8988T (cell line): ENCODE measurements at places on chromosomes 1 and 21.

DNA sequence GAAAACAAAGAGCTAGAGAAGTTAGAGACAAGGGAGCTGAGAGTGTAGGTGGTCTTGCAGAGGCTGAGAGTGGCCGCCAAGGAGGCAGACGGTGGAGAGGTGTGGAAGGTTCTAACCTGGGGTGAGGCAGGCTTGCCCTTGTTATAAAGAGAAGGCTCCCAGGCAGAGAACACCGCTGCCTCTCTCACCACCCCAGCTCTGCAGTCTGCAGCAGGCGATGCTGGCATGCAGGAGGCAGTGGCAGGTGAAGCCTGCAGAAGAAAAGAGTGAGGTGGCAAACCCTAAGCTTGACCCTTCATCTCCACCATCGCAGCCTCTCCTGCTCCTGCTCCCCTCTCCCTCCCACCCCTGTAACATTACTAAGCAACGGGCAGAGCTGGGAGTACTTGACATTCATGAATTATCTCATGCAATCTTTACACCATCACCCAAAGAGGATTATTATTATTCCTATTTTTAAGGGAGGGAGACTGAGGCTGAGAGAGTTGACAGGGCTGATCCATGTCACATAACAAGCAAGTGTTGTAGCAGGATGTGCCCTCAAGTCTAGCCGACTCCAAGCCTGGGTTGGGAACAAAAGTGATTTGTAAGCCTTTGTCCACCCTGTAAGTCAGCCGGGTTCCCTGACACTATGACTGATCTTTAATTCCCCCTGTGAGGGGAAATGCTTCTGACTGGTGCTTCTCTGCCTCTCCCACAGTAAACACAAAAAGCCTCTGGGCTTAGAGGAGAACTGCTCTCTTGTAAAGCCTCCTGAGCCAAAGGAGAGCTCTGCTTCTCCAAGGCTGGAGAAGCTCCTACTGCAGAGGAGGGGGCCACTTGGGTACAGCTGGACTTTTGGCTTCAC, 36.1 kb downstream of the KANK4 start:
- DNase-seq, result no peak

DNA sequence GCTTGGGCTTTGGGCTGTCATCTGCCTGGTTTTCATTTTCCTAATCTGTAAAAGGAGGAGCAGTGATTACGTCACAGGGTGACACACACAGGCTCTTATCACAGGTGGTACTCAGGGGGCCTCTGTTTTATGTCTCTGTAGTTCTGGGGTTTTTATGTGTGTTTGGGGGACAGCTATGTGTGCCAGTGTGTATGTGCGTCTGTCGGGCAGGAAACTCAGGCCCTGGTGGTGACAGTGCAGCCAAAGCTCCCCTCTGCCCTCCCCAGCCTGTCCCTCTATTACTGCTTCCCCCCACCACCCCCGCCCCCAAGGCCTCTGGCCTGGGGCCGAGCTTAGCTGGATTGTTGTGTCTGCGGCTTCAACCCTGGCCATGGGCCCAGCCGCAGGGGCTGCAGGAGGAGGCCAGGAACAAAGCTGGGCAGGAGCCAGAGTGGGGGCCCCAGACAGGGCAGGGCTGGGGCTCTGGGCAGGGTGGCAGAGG, 13.3 kb downstream of the MFAP2 start:
- no peak for DNase-seq

DNA sequence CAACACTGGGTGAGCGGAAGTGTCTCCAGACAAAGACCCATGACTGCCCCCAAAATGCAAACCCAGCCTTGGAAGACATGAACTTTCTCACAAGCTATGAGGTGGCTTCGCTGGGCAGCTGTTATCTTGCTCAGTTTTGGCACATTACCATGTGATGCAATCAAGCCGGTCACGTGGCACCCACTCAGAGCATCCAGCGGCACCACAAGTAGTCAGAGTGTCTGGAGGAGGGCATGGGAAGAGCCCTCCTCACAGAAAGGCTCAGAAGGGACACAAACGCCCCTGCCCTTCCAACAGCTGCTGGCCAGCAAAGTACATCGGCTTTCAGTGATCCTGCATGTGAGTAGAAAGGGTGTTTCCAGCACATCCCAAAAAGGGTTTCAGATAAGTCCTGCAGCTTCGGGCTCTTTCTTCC, 145.5 kb upstream of the IRF2BP2 start:
- DNase-seq, result no peak

DNA sequence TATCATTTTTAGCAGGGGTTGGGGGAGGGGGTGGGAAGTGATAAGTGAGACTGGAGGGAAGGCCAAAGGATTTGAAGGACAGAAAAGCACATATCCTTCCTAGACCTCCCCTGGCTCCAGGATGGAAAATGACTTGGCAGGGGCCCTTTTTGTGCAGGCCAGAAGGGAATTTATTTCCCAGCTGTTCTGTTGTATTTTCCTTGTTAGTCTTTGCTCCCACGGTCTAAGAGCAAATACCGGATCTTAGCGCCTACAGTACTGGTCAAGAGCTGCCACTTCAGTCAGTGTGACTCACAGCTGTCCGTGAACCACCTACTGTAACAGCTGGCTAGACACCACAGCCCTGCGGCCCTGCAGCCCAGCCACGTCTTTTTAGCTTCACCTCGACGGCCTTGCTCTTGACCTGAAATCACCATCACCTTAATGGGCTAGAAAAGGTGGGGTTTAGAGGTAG, 51.0 kb upstream of the ERRFI1 start:
- no peak for DNase-seq

DNA sequence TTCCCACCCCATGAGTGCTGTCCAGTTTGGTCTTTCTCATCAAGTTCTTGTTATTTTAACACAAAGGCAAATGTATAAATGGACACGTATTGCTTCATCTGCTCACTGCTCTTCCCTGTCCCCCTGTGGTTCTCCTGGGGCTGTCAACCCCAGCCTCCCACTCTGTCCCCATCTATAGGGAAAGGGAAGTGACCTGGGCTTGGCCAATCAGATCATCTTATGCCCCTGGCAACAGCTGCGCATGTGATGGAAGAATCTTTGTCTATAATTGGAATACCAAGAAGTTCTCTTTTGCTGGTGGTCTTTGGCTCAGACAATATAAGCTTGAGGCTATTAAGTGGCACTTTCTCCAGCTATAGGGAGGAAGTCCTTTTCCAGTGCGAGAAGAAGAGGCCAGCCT, 4.7 kb upstream of the CCSAP start:
- no peak for DNase-seq

DNA sequence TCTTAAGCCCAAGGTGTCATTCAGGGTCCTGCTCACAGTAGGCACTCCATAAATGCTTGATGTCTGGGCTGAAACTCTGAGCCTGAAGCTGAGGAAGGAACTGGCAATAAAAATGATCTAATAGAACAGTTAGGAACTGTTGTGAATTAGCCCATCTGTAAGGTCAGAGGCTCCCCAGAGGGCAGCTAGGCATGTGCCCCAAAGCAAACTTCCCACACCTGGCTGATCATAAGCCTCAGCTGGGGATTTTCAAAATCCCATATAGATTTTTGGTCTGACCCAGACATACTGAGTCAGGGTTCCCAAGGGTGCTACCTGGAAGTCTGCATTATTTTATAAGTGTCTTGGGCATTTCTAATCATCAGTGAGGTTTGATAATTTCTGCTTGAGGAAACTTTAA, 309.4 kb upstream of the PROX1 start:
- no peak for DNase-seq
